ENCODE measurements at places on chromosomes 16 and 17. TPM values are rescaled to one million over a fixed set of nuclear protein-coding genes. Genes with fewer than 3 reads are reported as not detected.

Gene LMF1
- total RNA-seq: 20.8 TPM

Gene CRYBA1
- total RNA-seq: not detected

Gene SLC16A11
- total RNA-seq: not detected

Gene GPR142
- total RNA-seq: not detected

Gene IL32
- 3.7 TPM for total RNA-seq

Gene TMC5
- total RNA-seq: not detected

Gene SMIM5
- total RNA-seq: not detected

Gene FKBP10
- 563 TPM for total RNA-seq

Gene ACOX1
- total RNA-seq: 43.1 TPM

Gene DBF4B
- total RNA-seq: 2.4 TPM

Gene LRRC37A2
- 7.4 TPM for total RNA-seq

Gene MFSD11
- total RNA-seq: 56.1 TPM

Gene TBC1D3
- total RNA-seq: not detected

Gene GOSR2
- 73.5 TPM for total RNA-seq

Gene PLA2G10
- total RNA-seq: not detected

Gene CSH2
- 0.14 TPM for total RNA-seq

Gene TMIGD1
- total RNA-seq: not detected
